Activated CD4-positive, alpha-beta T cell treated with anti-CD3 and anti-CD28 coated beads, Interleukin-2, amount 50 U/mL, for 24 hours (primary cell): ENCODE measurements at places on chromosomes 11 and 22.

- no peak for DNase-seq
Measured at GRCh38 chr11:132357811-132358572, 987.6 kb downstream of the NTM start.

DNA sequence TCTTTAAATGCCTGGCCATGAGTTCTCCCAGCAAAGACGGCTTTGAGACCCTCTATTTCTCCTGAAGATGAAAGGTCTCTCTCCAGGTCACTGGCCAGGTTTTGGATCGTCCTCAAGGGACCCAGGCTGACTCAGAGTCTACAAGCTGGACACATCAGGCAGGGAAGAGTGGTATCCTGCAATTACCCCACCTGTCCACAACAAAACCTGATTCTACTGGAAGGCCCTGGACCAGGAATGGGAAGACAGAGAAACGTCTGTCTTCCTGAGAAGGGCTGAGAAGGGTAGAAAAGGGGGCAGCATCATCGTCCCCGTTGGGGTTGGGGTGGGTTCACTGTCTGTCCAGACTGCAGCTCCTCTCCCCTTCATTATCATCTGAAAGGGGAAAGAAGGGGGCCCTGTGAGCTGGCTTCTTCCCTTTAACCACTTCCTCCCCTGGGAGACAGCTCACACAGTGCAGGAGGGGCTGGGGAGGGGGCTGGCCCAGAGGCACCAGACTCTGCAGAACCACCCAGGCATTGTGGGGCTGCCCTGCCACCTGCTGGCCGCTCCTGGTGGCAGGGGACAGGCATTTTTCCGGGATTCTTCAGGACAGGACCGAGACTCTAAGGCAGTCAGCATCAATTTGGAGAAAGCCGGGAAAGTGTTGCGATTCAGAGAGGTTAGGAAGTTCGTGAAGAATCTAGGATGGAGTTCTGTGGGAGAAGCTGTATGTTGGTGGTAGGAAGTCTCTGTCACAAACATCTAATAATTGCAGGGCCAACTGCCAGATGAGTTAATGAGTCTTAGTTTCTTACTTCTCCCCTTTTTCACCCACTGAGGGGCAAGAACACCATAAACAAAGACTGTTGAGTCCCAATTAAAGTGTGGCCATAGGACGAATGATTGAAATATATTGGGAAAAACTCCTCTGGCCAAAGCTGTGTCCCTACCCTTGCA is 57.6 kb downstream of the SYN3 start:
- DNase-seq = no peak

DNA sequence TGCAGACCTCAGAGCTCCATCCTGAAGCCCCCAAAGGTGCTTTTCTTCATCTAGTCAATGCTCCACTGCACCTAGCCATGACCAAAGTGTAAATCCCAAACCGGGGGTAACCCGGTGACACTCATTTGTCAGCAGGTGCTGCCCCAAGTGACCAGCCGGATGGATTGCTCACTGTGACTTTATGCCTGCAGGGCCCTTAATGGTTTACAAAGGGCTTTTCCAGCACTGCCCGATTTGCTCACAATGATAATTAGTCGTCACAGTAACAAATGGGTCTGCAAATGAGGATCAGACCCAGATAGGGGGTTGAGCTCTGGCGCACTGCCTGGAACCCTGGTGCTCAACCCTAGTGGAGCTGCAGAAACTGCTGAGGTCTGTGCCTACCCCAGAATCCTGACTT is 45.7 kb upstream of the CD5 start:
- DNase-seq = no peak

DNA sequence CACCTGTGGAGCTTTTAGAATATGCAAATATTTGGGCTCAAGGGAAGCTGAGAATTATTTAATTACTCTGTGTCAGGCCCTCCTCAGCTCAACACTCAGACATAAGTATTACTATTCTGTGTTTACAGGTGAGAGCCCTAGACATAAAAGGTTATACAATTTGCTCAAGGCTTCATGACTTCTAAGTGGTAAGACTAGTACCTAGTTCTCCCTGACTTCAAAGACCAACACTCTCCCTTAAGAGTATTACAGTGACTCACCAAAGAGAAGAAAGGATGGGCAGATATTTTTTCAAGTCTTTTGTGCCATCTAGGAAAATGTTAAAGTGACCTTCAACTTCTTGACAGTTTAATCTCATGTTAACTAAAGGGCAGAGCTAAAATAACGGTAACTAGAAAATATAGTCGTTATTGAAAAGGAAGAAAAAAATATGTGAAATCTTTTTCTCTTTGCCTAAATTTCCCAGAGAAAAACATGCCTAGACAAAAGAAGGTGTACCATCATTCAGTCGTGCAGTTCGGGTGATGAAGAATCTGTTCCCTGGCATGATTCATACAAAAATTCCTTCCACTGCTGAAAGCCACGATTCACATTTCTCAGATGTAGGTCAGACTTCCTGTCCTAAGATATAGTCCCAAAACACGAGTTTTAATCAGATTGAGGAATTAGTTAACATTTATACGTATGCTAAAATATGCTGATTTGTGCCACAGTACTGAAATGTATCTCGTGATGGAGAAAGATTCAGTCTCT is 849.1 kb upstream of the API5 start:
- DNase-seq = no peak

DNA sequence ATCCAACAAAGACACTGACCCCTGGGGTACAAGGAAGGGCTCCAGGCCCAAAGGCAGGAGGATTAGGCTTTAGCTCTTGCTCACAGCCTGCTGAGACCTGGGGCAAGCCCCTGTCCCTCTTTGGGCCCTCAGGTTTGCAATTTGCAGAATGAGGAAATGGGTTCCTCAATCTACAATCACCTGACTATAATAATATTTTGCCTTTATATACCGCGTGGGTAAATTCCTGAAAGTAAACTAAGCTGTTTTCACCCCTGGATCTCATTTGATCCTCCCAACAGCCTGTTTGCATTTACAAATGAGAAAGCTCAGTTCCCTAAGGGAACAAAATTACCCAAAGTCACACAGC is 797 bp downstream of the STARD10 start:
- DNase-seq = no peak

- no peak for DNase-seq
Measured at GRCh38 chr11:83456075-83456474, 169.9 kb upstream of the CCDC90B start.

DNA sequence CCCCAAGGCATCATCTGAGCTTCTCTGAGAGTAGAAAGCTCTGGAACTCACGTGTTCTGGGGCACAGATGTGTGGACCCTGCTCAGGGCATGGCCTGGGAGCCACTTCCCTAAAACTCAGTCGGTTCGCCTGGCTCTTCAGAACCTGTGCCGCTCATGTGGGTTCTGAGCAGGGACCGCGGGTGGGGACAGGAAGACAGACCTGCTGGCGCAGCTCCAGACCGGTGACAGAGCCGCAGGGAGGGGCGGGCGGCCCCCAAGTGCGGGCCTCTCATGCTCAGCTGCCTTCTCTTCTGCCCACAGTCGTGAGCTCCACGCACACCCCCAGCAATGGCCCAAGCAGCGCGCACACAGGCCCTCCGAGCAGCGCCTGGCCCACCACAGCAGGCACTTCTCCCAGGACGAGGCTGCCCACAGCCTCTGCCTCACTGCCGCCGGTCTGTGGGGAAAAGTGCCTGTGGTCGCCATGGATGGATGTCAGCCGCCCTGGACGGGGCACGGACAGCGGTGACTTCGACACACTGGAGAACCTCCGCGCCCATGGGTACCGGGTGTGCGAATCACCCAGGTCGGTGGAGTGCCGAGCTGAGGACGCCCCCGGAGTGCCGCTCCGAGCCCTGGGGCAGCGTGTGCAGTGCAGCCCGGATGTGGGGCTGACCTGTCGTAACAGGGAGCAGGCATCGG is 24.2 kb downstream of the MUC5AC start:
- DNase-seq = no peak

DNA sequence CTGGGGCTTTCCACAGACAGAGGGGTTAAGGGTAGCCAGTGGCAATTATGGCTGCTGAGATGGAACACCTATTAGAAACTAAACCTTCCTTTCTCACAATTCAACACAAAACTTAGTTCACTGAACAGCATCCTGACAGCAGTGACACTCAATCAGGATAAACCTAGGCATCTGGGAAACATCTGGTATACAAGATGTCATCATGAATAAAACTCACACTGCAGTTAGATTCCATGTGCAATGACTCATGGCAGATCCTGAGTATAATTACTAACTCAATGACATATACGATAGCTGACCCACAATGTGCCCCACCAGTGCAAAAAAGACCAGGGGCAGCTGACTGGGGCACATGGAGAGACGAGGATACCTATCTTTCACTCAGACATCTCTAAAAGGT is 17.7 kb downstream of the RBFOX2 start:
- DNase-seq = no peak

GRCh38 chr11:61996933-61997332 is 29.5 kb upstream of the FTH1 start:
- no peak for DNase-seq

DNA sequence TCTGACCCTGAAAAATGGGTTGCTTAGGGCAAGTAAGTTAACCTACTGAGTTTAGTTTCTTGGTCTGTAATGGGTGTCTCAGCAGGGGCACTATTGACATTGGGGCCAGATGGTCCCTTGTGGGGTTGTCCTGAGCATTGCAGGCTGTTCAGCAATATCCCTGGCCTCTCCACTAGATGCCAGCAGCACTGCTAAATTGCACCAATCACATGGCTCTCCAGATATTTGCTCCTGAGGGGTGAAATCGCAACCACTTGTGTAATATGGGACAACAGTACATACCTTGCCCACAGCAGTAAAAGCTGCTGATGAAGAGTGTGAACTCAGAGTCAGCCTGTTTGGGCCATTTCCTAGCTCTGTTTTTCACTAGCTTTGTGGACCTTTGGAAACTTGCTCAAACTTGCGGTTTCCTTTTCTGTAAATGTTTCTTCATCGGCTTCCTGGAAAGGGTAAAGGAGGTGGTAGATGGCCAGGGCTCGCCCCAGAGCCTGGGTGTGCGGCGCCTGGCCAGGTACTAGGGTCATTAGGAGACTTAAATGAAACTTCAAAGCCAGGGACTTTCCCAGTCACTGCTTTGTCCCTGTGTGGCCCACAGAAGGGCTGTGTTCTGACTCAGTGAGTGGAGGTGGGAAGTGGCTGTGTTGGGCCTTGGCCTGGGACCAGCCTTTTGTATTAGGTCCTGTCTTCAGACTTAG is 13.0 kb downstream of the NCF4 start:
- DNase-seq = no peak

- no peak for DNase-seq
Measured at GRCh38 chr11:3983101-3983500, 111.5 kb upstream of the RRM1 start.

GRCh38 chr11:1226986-1227550 is 4.2 kb downstream of the MUC5B start:
- DNase-seq = no peak

DNA sequence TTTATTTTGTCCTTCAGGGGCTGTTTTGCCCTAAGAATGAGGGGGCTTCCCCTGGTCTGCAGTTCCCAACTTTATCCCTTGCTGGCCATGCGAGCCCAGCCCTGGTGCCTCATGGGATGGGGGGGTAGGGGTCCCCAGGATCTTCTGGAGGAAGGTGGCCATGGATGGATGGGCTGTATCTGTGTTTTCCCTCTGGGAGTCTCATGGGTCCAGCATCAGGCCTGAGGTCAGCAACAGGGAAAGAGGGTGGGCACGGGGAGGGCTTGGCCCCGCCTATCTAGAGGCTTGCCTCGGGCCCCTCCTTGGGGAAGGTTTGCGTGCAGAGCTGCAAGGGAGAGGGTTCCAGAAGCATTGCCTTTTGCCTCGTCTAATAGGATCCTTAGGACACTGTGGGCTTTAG is 10.8 kb upstream of the ADORA2A start:
- DNase-seq = no peak

- no peak for DNase-seq
Measured at GRCh38 chr11:60169264-60169915, 13.5 kb downstream of the MS4A6A start.

GRCh38 chr11:43685440-43685839 is 4.9 kb downstream of the HSD17B12 start:
- no peak for DNase-seq

DNA sequence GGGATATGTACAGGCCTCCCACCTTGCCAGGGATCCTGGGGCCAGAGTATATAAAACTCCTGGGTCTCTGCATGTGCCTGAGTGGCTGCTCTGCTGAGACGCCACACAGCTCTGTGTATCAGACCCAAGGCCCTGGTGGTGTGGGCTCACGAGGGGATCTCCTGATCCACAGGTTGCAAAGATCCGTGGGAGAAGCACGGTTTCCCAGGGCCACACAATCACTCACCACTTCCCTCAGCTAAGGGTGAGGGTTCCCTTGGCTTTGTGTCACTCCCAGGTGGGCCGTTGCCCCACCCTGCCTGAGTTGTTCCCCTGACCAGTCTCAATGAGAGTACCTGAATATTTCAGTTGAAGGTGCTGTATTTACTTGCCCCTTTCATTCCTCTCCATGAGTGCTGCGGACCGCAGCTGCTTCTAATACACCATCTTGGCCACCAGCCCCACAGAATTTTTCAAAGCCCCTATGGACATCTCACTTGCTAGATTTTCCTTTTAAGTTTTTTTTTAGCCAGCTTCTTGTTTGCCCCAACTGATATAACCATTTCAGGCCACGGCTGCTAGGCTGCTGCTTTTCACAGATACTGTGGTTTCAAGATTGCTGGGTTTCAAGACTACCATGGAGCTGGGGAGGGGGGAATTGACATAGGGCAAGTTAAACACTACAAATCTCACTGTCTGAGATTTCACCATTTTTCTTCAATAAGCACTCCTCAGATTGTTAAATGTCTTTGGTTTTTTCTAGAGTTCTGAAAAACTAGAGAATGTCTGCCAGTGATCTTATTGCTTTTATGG is 13.7 kb upstream of the DEPDC7 start:
- DNase-seq = no peak

DNA sequence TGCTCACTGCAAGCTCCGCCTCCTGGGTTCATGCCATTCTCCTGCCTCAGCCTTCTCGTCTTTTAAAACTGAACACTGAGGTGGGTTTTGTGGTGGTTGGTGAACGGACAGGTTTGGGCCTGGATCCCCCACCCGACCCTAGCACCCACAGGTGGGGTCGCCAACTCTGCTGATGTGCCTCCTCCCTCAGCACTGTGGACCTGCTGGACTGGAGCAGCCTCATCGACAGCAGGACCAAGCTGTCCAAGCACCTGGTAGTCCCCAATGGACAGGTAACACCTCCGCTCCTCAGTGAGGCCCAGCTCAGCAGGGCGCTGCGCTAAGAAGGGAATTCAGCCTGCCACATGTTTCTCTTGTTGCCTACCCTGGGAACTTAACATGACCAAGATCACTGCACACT is 15.2 kb downstream of the DGCR6L start:
- no peak for DNase-seq
